ENCODE measurements at places on chromosomes 1 and 21.
A peak's percentile ranks its signal among the peaks of the same experiment; 100 is the strongest.

GRCh38 chr1:205652984-205653383 lies 21.2 kb upstream of the ELK4 start:
- no peak for DNase-seq

DNA sequence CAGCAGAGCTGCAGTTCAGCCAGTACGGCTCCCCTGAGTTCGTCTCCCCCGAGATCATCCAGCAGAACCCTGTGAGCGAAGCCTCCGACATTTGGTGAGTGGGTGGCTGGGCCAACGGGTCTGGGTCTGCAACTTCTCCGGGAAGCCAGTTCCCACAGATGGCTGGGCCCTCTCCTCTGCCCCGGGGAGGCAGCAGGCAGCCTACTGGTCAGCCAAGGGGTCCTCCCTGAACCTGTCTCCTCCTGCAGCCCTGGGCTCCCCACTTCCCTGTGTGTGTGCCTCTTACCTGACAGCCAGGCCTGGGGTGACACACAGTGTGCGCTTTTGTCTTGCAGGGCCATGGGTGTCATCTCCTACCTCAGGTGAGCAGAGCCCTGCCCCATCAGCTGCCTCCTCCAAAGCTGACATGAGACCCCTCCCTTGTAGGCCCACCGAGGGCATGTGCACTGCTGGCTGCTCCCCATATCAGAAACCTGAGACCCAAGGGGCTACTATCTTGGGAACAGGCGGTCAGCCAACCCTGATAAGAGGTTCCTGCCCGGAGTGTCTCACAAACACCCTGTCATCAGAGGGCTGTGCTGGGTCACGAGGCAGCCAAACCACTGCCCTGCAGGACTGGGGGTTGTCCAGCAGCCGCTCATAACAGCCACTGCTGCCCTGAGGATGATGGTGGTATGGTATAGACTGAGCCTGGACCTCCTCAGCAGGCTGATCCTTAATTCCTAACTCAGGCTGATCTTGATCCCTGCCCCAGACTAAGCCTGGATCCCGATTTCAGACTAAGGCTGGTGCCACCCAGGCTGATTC lies 37.6 kb downstream of the TRIM11 start:
- DNase-seq, result peak; percentile 60

GRCh38 chr1:94351481-94351880 lies 66.7 kb upstream of the ABCD3 start:
- DNase-seq, result no peak

DNA sequence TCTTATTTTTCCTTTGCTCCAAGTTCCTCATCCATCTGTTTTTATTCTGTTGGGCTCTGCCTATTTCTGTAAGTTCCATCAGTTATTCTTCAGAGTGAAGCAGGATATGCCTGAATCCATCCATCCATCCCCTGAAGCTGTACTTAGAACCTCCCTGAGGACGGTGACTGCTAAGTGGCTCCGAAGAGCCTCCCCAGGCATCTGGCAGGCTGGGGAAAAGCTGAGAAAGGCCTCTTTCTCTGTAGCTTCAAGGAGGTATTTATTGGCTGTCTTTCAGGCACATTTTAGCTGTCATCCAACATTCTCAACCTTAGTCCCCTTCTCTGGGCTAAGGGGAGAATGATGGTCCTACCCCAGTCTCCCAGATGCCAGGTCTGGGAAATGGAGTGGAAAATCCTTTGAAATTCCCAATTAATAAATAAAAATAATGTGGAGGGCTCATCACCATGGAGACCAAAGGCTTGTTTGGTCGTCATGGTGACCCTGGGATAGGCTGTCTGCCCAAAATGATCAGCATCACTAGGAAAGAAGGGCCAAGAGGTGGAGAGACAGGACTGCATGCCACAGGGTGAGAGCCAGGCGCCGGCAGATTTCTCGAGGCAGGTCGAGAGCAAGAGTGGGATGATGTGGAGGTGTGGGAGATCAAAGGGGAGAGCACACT lies 82.0 kb downstream of the UBIAD1 start:
- no peak for DNase-seq

- DNase-seq, result no peak
These were observed 28.8 kb downstream of the ARHGEF10L start for GRCh38 chr1:17568014-17568900.

GRCh38 chr1:156904187-156904959 lies 10.9 kb downstream of the PEAR1 start:
- no peak for DNase-seq

- no peak for DNase-seq
These were observed 98.9 kb downstream of the LYST start for GRCh38 chr1:235767795-235768194.

DNA sequence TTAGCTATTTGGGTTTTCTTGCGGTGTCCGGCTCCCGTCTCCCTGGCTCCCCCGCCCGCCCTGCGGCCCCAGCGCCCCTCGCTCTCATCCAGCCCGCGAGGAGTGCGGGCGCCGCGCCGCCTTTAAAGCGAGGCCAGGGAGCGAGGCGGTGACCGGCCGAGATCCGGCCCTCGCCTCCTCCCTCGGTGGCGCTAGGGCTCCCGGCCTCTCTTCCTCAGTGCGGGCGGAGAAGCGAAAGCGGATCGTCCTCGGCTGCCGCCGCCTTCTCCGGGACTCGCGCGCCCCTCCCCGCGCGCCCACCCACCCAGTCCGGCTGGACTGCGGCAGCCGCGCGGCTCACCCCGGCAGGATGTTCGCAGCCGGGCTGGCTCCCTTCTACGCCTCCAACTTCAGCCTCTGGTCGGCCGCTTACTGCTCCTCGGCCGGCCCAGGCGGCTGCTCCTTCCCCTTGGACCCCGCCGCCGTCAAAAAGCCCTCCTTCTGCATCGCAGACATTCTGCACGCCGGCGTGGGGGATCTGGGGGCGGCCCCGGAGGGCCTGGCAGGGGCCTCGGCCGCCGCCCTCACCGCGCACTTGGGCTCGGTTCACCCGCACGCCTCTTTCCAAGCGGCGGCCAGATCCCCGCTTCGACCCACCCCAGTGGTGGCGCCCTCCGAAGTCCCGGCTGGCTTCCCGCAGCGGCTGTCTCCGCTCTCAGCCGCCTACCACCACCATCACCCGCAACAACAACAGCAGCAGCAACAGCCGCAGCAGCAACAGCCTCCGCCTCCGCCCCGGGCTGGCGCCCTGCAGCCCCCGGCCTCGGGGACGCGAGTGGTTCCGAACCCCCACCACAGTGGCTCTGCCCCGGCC lies 492 bp downstream of the HLX start:
- DNase-seq, result no peak

- no peak for DNase-seq
These were observed 2.9 kb downstream of the KCNJ10 start for GRCh38 chr1:160066829-160067745.

DNA sequence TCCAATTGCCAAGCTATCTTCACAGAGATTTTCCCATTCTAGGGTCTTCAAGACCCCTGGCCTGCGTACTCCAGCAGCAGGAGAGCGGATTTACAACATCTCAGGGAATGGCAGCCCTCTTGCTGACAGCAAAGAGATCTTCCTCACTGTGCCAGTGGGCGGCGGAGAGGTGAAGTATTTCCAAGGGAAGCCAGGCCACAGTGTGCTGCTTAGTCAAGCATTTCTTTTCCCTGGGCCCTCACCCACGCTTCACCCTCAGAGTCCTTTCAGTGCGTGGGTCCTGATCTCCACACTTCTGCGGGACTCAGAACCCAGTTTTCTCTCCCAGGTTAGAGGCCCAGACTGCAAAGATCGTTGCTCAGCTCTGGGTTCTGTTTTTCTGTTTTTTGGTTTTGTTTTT lies 13.1 kb downstream of the CDCA8 start:
- no peak for DNase-seq

DNA sequence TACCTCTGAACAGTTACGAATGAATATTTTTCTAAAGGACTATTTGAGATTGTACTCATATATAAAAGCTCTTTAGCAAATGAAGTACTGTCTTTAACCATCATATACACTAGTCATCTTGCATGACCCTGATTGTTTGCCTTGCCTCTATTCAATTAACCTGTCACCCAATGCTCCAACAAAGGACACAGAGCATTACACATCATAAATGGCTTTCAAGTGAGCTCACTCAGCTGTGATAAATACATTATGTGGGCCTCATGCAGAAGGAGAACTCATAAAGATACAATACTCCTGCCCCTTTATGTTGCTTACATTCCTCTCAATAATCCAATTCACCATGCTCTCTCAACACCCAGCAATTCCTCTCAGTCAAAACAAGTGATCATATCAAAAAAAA lies 993.0 kb upstream of the PRMT6 start:
- no peak for DNase-seq

DNA sequence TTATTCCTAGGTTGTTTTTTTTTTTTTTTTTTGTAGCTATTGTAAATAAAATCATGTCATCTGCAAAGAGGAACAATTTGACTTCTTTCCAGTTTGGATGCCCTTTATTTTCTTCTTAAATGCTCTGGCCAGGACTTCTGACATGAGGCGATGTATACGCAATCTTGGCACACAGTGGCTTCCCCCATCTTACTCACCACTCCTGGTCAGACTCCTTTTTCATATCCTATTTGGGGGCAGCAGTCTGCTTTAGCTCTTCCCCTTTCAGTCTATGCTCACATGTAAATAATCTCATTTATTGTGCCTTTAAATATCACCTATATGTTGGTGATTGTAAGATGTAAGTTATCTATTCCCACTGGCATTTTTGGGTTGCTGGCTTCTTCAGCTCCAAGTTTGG lies 56.1 kb downstream of the SLAMF6 start:
- DNase-seq, result no peak

GRCh38 chr1:80961464-80962190 lies 839.1 kb upstream of the ADGRL2 start:
- DNase-seq, result no peak

DNA sequence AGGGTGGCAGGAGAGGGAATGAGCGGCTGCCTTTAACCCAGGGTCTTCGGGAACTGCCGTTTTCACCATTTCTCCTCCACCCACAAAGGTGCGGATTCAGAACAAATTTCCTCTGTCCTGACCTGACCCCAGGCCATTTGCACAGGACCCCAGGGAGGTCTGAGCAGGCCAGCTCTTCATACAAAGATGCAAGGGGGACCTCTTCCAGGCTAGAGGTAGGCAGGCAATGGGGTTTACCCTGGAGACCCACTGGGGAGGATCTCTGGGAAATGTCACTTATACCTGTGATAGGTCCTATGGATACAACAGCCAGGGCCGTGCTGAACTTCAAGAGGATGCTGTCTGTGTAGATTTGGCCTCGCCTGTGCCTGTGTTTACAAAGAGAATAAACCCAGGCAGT lies 89.7 kb upstream of the VAMP3 start:
- no peak for DNase-seq

GRCh38 chr1:61641578-61642336 lies 83.2 kb downstream of the TM2D1 start:
- peak; percentile 90 for DNase-seq

DNA sequence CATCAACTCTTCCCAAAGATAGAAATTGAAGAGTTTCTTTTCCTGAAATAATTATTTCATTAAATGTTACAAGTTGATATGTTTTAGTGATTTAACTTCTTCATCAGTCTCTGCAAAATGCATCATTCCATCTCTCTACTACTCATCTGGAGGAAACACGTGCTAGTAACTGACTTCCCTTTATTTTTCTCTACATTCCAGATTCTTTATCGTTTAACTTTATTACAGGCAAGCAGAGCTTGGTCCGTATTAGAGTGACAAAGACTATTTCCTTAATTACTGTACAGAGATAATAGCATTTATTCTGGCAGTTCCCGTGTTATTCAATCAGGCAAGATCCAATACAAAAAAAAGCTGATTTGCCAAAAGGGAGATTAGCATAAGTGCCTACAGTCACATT lies 88.6 kb downstream of the TM2D1 start:
- DNase-seq, result no peak

DNA sequence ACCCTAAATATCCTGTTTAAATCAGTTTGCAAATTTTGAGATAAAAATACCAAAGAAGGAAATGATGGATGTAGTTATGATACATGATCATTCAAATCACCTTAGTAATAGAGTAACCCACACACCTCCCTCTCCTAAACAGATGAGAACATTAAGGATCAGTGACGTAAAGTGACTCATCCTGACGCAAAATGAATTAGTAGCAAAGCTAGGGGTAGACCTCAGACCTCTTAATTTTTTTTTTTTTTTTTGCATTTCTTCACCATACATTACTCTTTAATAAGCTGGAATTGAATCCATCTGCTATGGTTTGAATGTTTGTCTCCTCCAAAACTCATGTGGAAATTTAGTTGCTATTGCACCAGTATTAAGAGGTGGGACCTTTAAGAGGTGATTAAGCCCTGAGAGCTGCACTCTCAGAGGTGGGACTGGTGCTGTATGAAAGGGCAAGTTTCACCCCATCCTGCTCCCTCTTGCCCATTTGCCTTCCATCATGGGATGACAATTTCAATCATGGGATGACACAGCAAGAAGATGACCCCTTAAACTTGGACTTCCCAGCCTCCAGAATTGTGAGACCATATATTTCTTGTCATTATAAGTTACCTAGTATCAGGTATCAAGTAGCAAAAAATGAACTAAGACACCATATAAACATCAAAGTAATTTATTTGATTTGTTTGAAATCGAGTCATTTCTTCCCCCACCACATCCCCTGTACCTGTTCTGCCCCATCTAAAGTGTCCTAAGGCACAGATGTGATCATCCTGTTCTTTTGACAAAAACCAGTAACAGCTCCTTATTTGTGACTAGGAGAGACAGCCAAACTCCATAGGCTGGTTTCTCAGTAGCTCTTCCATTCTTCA lies 114.6 kb upstream of the DUSP10 start:
- DNase-seq, result no peak

DNA sequence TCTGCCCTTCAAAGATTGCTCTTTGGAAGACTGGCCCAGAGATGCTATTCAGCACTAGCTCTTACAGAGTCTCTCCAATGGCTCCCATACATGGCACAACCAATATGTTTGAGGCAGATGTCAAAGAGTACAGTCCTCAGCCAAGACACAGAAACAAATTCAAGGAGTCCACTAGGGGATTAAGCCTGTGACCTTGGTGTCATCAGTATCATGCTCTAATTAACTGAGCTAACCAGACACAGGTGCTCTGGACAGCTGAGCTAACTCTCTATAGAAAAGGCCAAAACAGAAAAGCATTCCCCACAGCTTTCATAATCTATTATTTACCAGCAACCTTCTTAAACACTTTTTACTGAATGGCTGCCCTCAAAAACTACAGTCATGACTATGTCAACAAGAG lies 666.0 kb upstream of the PLXNA2 start:
- no peak for DNase-seq

DNA sequence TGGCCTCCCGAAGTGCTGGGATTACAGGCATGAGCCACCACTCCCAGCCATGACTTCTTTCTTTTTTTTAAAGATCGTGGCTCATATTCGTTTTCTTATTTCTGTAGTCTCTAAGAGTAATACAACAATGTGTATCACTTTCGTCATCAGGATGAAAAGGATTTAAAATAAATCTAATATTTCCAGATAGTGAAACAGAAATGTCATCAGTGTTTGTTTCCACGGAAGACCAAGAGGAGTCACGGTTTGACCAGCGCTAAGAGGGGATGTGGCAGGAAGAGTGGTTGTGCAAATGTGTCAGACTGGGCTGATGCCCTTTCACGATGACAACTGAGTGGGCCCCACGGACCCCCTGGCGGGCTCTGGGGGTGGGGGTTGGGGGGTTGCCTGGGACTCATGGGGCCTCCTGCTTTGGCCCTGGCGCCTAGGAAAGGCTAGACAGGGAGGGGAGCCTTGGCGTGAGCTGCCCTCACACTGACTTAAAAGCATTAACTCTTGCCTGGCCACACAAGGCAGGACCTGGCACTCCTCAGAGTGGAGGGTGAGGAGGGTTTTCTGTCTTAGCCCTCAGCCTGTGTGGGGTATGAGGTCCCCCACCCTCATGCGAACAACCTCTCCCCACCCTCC lies 8.4 kb downstream of the SOX13 start:
- peak; percentile 64 for DNase-seq

GRCh38 chr1:201172999-201173610 lies 17.5 kb upstream of the IGFN1 start:
- no peak for DNase-seq

- no peak for DNase-seq
These were observed 135.0 kb downstream of the PTPN14 start for GRCh38 chr1:214416417-214416816.
